ENCODE measurements at places on chromosomes 12 and 14.

- DNase-seq, result no peak
These were observed 9.3 kb upstream of the NID2 start for GRCh38 chr14:52078095-52078531.

DNA sequence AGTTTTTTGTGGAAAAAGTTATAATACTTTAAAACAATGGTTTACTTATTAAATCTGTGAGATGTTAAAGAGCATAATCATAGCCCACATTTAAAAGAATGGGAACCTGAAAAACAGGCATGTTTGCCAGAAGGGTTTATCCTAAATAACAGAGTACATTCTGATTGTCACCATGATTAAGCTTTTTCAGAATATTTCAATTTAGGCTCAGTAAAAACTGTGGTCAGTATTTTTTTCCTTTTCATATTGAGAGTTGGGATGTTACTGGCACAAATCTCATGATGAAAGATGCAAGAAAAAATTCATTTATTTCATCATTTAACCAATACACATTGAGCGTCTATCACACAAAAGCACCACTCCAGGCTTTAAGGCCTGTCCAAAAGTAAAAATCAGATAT, 18.6 kb downstream of the EPS8 start:
- DNase-seq, result no peak

GRCh38 chr14:69049675-69050074, 70.6 kb upstream of the ACTN1 start:
- no peak for DNase-seq

GRCh38 chr12:46790066-46790465, 35.7 kb downstream of the SLC38A4 start:
- no peak for DNase-seq

DNA sequence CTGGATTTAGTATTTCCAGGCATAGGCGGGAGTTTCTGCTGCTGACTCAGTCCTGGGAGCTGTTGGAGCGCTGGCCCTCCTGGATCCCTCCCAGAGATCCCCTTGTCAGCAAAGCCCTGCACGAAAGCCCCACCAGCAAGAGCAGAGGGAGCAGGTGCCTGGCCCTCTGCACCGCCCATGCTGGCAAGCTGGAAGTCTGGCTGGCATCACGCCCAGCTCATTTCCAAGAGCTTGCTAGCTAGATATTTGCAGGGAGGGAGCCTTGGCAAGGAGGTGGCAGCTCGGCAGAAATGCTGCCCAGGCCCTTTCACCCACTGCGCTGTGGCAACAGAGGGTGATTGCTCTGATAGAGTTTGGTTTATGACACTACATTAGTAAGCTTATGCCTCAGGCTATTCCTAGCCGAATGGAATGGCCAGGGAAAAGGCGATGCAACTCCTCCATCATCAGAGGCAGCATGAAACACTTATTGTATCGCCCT, 193.9 kb downstream of the EMP1 start:
- DNase-seq, result peak; percentile 83

DNA sequence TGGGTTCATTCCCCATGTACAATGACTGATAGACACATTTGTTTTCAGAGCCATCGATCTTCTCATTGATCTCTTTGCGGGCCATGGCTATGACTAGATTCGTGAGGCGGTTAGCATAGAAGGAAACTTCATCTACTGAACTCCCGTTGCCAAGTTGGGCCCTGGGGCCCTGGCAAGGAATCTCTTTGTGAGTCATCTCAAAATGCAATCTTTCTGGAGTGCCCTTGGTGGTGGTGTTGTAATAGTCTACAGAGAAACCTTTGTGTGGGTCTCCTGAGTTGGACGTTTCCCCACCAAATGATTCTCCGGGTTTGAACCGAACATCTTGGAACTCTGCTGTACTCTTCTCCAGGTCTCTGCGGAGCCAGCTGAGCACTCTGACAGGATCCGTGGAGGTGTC, 20.4 kb downstream of the AKAP3 start:
- no peak for DNase-seq

GRCh38 chr12:68559984-68560850, 50.5 kb upstream of the RAP1B start:
- DNase-seq, result no peak

DNA sequence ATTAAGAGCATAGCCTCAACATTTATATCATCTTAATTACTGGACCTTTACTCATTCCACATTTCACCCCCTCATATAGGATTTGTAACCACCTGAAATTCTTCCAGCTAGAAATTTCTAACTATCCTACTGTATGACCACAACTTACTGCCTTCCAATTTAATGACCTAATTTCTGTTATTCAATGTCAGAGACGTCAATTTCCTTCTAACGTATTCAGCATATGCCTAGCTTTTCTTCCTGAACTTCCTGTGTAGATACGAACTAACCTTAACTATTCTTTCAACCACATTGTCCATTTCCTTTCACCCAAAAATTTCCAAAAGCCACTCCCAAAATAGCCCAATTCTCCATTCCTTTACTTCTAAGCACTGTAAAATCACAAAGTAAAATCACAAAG, 108.0 kb downstream of the EEA1 start:
- no peak for DNase-seq

DNA sequence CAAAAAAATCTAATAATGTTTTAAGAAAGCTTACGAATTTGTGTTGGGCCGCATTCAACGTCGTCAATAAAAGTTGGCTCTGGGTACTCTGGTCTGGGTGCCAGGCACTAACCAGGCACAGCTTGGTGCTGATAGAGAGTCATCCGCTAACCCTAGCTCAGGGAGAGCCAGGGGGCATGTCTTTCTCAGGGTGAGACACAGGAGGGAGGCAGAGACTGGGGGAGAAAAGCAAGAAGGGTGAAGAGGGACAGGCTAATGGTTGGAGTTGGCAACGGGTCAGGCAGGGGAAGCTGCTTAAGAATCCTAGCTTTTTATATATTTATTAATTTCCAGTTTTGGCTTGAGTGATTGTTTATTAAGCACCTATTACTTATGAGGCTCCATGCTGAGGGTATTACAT, 105.0 kb downstream of the CMKLR1 start:
- DNase-seq, result no peak

GRCh38 chr12:73935817-73936216, 601.8 kb upstream of the ATXN7L3B start:
- no peak for DNase-seq

GRCh38 chr14:53946404-53947093, 10.1 kb downstream of the BMP4 start:
- DNase-seq, result no peak

DNA sequence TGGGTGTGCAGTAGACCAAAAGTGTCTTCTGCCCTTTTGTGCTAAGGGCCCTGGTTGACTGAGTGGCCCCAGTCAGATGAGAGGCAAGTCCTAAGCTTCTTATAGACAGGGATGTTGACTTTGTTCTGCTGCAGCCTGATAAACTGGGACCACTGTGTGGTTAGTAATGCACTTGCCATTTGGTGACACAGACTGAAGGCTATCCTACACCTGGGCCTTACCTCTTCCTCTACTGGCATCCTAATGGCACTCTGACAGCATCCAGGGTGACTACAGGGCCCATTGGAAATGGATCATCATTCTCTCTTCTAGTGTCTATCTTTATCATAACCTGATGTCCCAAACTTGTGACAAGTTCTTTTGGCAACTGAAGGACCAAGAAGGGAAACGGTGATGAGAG, 3.3 kb downstream of the SDR39U1 start:
- DNase-seq, result no peak

DNA sequence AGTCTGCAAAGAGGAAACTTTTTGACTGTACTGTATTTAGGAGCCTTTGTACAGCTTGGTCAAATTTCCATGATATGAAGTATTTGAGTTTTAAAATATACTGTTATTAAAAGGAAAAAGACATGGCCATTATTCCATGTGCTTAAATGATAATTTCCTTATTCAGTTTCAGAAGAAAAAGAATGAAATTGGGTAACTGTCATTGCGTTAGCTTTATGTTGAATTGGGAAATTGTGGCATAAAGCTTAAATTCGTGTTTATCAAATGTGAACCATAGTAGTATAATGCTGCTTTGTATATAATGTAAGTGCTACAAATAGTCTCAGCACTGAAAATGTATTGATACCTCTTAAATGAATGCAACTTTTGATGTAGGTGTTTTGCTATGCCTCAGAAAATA, 64.9 kb downstream of the ETNK1 start:
- no peak for DNase-seq

- DNase-seq, result no peak
These were observed 14.6 kb upstream of the RBM19 start for GRCh38 chr12:113980537-113981337.

DNA sequence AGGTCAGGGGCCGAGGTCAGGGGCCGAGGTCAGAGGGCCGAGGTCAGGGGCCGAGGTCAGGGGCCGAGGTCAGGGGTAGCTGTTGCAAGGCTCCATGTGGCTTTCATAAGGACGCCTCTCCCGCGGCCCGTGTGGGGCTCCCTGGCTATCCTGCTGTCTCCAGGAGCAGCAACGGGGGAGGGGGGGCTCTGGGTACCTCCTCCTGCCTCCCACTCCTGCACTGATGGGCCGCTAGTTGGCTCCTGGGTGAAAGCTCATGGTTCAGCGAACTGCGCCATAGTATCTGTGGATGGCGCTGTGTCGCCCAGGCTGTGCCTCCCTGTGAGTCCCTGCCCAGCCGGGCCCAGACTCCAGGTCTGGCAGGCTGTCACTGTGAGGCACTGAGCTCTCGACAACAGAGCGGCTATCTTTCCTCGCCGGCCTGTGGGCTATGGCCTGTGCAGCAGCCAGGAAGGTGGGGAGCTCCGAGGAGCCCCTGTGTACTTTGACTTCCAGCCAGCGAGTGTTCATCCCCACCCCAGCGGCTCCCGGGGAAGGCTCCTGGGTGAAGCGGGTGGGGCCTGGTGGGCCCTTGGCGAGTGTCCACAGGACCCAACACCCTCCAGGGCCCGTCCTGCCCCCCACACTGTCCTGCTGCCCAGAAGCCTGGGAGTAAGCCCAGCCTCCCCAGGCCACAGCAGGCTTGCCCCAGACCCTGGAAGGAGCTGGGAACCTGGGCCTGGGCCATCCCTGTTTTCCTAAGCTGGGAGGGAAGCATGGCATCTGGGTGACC, 8.1 kb downstream of the RFLNA start:
- DNase-seq, result no peak

- DNase-seq, result no peak
These were observed 15.8 kb upstream of the CFAP54 start for GRCh38 chr12:96473394-96474093.

DNA sequence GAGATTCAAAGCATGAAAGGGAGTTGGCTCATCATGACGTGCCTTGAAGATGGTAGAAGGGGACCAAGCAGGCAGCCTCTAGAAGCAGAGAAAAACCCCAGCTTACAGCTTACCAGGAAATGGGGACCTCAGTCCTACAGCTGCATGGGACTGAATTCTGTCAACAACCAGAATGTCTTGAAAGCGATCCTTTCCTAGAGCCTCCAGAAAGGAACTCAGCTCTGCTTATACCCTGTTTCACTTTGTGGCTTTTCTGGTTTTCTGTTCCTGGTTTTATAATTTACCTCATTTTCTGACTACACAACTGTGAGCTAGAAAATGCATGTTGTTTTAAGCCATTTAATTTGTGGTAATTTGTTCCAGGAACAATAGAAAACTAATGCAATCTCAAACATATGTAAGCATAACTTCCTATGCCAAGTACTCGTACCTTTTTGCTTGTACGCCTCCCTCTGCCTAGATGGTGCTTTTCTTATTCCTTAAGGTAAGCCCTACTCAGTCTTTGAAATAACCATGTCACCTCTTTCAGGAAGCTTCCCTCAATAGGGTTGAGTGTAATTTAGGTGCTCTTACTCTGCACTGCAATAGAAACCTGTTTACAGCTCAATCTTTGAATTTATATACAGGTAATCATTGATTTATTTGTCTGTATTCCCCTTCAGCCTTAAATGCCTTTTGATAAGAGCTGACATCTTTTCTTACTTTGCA, 348.8 kb downstream of the TMEM117 start:
- no peak for DNase-seq

DNA sequence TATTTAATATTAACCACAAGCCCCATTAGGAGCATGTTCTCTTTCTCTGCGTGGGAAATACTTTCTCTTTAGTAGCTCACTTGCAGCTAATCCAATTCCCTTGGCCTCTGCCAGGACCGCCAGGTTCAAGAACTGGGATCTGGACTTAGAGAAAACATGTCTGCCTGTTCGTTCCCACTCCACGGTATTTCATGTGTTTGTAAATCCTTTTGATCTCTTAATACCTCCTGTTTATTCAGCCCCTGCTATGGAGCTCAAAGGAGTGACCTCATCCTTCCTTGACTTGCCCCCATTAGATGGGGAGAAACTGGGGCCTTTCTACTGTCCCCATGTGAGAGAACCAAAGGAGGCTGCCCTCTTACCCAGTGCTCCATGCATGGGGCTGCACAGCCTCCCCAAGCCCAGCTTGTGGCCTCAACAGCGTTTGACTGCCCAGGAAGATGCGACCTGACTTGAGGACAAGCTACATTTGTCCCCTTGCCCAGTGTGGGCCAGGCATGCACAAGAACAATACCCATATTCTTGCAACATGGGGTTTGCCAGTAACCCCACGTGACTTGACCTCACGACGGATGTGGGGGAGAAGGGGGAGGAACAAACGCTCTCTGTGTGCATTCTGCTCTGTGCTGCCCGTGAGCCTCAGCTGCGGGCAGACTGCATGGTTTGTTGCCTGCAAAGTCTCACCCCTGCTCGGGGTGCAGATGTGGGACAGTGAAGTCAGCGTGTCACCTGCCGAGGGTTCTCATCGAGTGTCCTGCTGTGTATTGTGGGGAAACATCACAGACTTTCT, 30.3 kb downstream of the CD9 start:
- DNase-seq, result peak; percentile 92

GRCh38 chr14:75720842-75721498, 59.9 kb downstream of the TTLL5 start:
- peak; percentile 61 for DNase-seq

GRCh38 chr12:19338405-19338804, 100.9 kb upstream of the AEBP2 start:
- no peak for DNase-seq

DNA sequence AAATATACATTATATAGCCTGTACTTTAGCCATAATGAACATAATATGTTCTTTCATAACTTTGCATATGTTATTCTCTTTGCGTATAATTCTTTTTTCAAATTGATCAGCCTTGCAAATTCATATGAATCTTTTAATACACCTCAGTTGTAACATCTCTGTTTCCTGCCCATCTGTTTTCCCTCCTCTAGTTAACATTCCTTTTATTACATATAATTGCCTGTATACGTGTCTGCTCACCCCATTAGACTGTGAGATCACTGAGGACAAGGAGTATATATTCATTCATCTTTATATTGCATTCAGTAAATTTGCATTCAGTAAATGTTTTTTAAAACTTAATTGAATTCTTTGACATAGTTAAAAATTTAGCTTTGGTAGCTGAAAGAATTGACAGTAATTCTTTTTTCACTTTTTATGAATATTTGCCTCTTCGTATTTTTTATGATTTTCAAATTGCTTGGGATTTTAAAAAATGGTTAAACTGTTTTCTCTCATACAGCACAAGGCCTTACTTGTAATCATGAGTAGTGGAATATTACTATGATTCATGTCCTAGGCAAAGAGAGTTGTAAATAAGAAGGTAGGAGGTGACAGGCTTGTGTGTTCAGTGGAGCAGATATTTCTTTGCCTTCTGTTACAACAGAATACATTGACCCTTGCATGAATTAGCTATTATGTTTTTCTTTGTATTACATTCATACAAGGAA, 32.8 kb upstream of the KLHL42 start:
- DNase-seq, result no peak

- no peak for DNase-seq
These were observed 5.2 kb upstream of the ATG14 start for GRCh38 chr14:55416866-55417265.

Data from hypothalamus (tissue), 51 donors.